ENCODE measurements at places on chromosomes 1 and 21. TPM values are rescaled to one million over a fixed set of nuclear protein-coding genes. Genes with fewer than 3 reads are reported as not detected.

GRCh38 chr1:10755970-10756521, 40.4 kb downstream of the CASZ1 start:
- no peak for DNase-seq

DNA sequence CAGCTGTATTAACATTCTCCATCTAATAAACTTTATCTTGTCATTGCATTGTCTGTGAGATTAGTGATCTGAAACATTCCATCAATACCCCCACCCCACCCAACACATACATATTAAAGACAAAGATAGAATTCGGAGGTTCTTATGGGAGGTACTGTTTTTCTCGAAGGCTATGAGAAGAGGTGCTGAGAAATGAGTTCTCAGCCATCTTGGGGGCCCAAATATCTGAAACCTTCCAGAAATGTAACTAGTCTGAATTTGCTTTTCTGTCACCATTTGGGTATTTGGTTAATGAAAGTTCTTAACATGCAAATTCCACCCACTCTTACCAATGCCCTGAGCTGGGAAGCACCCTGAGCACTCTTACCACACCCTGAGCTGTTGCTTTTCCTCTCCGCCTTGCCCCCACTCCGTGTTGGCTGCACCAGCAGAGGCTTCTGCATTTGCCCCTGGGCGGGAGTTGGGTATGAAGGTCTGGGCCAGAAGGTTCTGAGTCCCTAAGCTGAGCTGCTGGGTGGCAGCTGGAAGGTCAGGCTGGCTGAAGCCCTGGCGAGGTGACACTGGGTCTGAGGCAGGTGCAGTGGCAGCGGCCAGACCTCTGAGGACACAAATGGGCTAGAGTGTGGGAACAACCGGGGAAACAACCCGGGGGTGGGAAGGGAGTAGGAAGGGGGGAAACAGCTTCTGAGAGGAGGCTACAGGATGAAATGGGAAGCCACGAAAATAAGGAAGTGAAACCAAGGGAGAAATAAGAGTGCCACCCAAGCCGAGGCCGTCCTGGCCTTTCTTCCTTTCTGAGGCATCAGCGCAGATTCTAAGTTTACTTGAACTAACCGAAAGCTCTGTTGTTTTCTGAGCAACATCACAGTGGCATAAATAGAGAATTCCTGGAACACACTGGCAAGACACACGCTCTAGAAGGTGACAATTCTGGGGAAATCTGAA, 26.3 kb upstream of the IER5 start:
- no peak for DNase-seq

DNA sequence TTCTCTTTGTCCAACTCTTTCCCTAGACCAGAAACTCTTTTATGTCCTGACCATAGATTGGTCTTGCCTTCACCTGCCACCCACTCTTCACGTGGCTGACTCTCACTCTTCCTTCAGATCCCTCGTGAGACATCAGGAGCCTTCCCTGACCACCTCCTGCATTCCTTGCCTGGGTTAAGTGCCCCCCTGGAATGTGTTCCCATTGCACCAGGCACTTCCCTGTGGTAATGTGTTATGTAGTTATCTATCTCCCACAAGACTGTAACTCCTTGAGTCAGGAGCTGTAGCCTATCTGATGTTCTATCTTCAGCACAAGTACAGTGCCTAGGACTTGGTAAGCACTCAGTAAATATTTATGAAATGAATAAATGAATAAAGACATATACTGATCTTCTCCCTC, 111.2 kb upstream of the CTTNBP2NL start:
- DNase-seq, result no peak

DNA sequence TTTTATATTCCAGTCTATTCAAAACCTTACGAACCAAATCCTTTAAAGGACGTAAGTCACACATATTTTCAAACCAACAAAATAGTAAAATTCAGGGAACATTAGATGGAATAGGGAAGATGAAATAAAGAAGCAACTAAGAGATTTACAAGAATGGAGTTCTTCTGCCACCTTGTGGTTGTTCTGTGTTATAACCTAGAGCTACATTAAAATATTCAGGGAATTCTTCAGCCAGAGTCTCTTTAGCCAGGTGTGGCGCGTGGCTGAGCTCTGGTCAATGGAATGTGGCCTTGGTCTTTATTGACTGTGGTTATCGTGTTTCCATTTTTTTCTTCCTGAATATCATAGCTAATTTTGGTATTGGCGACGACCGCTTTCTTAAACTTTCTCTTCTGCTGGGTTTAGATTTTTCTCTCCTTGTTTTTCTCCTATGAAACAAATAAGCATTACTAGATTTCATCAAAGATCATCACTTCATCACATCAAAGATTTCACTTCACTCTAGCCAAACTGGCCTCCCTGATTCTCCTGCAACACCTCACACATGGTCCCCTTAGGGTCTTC, 221.3 kb downstream of the MRPL39 start:
- peak; percentile 66 for DNase-seq

GRCh38 chr1:178408871-178409270, 87.9 kb downstream of the CLEC20A start:
- no peak for DNase-seq

GRCh38 chr1:212124690-212125582, 89.4 kb downstream of the DTL start:
- DNase-seq, result peak; percentile 69

DNA sequence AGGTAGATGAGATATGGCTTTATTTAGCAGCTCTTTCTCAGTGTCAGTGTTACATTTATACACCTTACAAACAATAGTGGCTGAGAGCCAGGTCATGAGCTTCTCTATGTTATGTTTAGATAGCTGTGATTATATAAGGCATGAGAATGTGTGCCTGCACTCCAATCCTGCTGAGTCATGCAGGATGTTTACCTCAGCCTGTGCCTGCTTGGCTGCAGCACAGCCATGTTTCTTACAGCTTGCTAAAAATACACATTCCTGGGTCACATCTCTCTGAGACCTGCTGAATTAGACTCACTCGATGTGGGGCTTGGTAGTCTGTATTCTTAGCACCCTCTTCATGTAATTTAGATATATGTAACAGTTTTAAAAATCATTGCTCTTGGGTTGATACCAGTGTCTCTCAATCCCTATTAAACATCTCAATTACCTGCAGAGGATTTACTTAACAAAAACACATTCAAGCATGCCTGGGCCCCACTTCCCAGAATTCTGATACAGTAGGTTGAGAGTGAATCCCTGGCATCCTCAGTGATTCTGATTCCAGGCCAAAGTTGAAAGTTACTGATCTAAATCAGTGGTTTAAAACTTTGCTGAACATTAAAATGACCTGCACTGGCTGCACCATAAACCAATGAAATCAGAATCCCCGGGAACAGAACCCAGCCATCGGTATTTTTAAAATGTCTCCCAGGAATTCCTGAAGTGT, 107.5 kb downstream of the GDAP2 start:
- no peak for DNase-seq

DNA sequence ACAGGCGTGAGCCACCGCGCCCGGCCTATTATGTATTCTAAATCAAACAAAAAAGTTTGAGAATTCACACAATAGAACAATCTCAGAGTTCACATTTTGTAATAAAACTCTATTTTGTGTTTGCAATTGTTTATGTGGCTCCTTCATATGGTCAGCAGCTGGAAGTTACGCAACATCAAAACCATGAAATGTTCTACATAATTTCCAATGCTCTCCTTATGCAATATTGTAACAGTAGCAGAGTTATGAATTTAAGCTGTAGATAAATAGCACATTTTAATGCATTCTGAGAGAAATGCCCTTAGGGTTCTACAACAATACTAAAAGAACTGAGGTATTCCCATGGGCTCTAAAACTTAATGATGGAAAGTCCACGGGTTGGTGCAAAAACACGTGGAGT, 62.3 kb upstream of the COL11A1 start:
- peak; percentile 31 for DNase-seq

GRCh38 chr1:84634536-84635205, 55.6 kb downstream of the SSX2IP start:
- DNase-seq, result no peak

Gene EDARADD
- total RNA-seq, result 1.4 TPM

Measured in osteoblast (primary cell).